ENCODE measurements at places on chromosomes 4 and X.

DNA sequence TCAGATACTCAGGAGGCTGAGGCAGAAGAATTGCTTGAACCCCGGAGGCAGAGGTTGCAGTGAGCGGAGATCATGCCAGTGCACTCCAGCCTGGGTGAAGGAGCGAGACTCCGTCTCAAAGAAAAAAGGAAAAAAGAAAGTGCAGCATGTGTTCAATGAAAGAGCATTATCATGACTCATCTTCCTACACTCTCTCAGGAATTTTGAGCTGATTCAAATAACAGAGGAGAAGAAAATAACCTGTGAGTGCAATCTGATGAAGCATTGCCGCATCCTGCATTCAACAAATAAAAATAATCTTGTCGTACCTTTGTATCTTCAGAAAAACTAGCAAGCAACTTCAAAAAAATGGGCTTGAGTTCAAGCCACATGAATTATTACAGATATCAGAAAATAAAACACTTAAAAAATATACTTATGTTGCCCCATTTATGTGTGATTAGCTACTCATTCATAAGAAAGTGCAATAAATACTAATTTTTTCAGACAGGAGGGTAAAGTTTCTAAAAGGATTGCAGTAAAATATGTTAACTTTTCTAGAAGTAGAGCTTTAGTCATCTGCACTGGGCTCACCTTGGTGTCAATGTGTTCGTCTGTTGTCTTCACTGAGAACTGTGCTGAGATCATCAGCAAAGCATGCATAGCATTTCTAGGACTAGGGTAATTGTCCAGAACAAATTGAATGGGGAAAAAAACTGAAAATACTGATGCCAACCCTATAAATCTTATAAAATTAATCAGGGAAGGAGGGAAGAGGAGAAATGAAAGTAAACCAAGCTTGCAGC is 90.4 kb upstream of the VCX3B start:
- DNase-seq = no peak

DNA sequence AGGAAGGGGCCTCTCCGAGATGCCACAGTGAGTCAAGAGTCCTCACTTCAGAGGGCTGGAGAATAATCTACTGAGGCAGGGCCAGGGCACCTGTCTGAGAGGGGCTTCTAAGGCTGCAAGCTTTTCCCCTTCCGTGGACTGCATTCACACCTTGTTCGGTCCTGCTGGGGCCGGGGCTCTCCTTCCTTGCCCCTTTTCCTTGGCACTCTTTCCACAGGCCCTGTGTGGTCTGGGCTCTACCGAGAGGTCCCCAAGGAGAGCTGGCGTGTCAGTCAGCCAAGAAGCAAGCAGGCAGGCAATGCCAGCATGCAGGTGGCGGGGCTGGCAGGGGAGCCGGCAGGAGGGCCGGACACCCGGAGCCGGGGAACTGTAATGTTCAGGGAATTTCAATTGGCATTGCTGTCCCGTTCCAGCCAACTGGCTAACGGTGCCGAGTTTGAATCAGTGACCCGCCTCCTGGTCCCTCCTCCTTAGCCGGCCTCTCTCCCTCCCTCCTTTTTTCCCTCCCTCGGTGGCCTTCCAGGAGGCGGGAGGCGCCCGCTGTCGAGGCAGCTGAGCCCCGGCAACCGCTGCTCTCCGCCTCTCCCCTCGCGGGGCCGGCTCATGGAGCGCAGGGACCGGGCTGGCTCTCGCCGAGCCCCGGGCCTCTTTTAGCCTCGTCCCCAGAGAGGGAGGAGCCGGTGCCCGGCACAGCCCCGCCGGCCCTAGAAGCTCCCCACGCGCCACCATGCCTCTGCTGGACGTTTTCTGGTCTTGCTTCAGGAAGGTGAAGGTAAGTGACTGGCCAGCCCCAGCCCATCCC is at the start of gene STARD8:
Gene STARD8 (plus strand): TSS at position 511 of the 802 bp plus-strand sequence. CDS start 217 bp downstream, at position 728.
- no peak for DNase-seq

GRCh38 chr4:150106886-150107285 is 28.6 kb downstream of the DCLK2 start:
- DNase-seq = no peak

DNA sequence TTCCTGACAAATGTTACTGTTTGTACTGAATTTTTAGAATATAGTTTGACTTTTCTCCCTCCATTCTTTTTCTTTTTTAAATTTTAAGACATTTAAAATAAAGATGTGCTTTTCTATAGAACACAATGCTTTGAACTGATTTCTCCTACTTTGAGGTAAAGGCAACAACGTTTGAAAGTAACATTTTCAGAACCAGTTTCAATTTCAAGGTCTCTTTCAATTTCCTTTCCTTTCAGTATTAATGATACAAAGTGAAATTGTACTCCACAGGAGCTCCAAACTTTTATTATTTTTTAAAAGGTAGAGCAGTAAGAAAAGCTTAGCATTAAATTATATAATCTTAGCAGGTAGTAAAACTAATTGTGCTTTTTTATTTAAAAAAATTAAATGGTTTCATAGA is 54.9 kb downstream of the NDST4 start:
- no peak for DNase-seq

GRCh38 chr4:172147687-172148086 is 334.5 kb downstream of the GALNTL6 start:
- no peak for DNase-seq

DNA sequence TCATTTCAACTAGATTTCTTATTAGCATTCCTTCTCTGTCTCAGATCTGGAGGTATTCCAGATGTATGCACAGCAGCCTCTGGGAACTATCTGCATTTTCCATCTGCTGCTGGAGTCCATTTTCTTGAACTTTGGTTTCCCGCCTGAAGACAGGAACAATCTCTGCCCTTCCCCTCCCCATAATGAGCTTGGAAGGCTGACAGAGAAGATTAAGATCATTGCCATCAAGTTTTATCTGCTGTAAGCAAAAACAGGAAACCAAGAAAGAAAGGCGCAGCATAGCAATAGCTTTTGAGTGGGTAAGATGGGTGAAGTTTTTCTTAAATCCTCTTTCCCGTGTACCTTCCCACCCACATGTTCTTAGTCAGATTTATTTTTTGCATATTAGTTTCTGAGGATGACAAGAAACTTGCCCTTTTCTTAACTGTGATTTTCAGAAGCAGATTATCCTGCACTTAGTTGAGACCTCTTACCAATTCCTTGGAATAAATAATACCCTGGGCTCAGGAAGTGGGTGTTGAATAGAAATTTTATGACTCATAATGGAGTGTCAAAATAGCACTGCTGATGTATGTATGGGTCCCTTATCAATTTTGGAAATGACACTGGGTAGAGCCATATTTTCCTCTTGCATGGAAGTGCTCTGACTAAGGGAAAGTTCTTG is 78.3 kb downstream of the CT47B1 start:
- no peak for DNase-seq

DNA sequence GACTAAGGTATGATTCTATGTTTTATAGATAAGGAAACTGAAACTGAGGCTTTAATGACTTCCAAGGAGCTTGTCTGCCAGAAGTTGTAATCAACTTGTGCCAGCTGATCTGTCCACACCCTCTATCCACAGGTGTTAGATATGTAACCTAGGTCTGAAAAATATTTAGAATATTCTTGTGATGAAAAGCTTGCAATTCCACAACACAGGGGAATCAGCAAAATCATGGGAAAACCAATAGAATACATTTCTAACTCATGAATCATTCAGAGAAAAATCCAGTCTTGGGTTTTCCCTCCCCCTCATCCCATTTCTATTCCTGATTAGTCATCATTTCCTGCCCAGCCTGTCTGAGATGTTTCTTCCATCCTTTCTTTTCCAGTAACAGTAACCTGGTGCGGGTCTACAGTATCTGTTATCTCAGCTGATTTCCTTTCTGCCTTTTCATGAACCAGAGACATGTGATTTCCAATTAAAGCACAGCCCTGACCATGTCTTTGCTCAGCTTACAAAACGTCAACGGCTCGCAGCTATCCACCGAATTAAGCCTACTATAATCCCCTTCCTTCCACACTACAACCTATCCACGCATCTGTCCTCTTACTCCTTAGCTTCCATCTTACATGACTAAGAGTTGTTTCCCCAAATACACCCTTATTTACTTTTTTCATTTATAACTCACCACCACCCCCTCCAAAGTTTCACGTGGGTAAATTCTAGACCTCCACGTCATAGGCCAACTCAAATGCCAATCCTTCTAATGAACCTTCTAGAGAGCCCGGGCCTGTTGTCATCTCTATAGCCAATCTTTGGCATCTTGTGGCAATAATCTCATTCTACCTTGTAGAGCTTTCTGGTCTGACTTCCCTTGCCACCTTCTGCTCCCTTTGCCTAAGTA is 961 bp upstream of the NOCT start:
- DNase-seq = no peak

GRCh38 chr4:173855015-173855414 is 325.0 kb upstream of the HAND2 start:
- DNase-seq = no peak

DNA sequence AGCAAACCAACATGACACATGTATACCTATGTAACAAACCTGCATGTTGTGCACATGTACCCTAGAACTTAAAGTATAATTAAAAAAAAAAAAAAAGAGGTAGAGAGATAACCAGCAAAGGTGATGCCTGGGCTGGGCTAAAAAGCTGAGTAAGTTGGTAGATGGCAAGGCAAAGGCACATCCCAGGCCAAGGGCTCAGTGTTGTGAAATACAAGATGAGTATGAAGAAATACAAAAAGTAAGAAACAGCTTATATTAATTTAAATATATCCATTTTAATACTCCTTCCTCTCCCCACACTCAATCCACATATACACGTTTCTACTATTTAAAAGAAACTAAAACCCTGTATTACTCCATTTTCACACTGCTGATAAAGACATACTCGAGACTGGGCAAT is 25.8 kb downstream of the TEC start:
- no peak for DNase-seq

DNA sequence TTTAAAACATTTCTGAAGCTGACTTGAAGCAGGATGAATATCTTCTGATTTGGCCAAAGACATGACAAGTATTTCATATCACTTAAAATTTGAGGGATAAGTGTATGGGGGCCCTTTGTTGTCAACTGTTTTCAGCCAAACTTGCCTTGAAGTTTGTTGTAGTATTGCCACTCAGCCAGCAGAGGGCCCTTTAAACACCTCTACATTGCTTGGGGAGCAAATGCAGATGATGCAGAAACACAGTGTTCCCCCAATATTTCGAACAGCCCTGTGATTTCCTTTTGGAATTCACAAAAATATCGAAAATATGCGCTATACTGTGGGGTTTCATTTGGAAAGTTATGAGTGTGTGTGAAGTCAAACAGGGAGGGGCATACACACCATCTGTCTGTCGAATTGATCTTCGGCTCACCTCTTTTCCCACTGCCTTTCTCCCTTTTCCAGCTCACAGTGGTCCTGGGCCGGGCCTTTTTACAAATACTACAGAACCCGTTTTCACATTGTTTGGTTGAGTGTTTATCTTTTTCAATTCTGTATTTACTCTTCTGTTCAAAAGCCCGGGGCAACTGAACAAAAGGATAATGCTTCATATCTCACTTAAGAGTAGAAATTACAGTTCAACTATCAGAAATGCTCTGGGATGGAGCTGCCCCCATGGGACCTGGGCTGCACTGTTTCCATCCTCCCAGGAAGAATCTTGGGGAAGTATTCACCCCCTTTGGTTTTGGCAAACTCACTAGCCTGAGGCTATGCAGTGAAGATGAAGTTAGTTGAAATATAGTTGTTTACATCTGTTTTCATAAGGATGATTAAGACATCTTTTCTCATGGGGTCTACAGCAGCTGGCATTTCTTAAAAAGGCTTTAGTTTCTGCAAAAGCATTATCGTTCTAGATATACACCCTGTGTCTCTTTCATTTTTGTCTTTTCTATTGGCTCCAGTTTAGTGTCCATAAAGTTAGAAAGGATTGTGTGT is 137.6 kb downstream of the EGF start:
- DNase-seq = peak; percentile 10

DNA sequence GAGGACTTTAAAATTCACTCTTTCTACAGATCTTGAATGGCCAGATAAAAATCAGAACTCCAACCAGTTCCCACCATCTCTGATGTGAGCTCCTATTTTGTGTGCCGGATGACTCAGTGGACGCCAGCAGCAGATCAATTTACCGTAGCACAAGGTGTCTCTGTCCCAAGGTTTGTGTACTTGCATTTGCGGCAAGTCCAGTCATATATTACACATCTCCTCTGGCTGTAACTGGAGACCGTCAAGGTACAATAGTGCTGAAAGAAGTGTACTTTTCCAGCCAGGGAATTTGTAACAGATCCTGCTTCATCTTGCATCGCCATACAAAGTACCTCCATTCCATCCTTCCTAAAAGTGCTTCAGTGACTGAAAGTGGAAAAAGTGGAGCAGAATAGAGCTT is 108.2 kb upstream of the SORBS2 start:
- DNase-seq = no peak

- no peak for DNase-seq
Measured at GRCh38 chrX:77788050-77788449, 2.0 kb upstream of the ATRX start.

All from activated CD8-positive, alpha-beta memory T cell treated with anti-CD3 and anti-CD28 coated beads for 1 hour (primary cell).